ENCODE measurements at places on chromosomes 6 and 20.

- no peak for DNase-seq
Observed at GRCh38 chr6:106381881-106382280, 21.4 kb downstream of the CRYBG1 start.

GRCh38 chr6:114718186-114718585 is 375.4 kb upstream of the HS3ST5 start:
- DNase-seq = no peak

DNA sequence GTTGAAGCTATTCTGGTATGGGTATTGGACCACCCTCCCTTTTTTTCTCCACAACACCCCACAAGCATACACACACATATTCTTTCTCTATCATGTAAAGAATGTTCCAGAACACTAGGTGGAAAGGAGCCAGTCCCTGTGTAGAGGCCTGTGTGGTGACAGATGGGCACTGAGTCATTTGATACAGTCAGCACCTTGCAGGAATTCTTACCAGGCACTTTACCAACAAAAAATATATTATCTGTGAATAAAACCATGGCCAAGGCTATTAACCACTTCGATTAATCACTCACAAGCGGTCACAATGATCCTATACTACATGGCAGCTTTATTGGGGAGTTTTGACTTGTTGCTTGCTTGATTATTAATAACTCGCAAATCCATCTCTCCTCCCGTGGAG is 149.5 kb downstream of the BFSP1 start:
- no peak for DNase-seq

DNA sequence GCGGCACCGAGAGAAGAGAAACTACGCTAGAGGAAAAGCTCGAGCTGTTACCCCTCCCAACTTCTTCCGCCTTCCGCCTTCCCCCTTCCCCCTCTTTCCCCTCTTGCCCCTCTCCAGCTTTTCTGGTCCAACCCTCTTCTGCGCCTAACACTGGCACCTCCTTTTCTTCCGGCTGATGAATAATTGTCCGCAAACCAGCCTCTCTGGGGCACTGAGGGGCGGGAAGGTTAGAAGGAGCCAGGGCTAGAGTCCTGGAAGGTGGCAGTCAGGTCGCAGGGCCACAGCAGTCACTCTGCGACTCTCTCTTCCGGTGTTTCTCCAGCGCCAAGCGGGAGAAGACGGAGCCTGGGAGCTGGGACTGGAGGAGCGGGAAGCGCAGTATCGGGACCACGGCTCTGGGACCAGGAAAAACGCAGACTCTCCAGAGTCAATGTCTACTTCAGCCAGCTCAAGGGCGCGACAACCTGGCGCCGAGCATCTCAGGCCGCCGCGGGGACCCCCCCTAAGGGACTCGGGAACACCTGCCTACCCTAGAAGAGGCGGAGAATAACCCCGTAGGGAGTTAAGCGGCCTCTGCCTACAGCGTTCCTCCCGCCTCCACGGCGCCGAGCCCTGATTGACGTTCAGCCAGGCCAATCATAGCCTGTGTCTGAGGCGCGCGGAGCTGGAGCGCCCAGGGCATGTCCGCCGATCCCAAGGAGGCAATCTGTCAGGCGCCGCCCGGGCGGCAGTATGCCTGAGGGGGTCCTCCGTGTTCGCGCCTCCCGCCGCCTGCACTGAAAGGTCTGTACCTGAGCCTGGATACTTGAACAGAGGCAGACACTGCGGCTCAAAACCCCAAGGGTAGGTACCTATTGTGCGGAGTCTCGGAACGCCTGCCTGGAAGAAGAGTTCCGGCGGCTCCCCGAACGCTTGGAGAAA is 40.4 kb downstream of the PSMB9 start:
- peak; percentile 90 for DNase-seq

- DNase-seq = no peak
Observed at GRCh38 chr6:35091346-35092083, 49.6 kb downstream of the TCP11 start.

DNA sequence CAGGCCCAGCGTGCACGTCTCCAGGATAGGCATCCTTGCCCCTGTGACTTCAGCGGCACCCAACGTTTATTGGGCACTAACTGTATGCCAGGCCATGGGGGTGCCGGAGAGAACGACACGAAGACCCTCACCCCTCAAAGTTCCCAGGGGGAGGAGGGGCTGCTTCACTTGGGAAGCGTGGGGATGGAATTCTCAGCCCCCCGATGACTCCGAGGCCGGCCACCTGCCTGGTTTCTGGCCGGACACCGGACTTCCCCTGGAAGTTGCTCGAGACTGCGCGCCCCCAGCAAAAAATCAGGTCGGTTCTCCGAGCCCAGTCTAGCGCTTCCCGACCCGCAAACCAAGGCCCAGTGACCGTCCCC is 275 bp upstream of the MAVS start:
- no peak for DNase-seq

DNA sequence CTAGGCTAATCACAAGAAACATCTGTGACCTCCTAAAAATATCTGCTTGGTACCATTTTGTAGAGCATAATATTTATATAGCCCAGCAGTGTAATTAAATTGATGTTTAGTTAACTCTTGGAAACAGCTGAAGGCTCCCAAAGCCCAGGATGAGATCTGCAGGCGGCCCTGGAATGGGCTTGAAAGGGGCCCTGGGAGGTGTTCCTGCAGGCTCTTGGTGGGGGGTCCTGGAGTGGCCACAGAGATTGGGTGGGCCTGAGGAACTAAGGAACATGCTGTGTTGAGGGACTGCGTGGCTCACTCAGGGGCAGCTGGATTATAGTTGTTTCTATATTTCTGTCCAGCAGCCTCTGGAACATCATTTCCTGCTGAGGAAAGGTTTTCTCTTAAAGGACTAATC is 9.2 kb downstream of the SCP2D1 start:
- DNase-seq = no peak

DNA sequence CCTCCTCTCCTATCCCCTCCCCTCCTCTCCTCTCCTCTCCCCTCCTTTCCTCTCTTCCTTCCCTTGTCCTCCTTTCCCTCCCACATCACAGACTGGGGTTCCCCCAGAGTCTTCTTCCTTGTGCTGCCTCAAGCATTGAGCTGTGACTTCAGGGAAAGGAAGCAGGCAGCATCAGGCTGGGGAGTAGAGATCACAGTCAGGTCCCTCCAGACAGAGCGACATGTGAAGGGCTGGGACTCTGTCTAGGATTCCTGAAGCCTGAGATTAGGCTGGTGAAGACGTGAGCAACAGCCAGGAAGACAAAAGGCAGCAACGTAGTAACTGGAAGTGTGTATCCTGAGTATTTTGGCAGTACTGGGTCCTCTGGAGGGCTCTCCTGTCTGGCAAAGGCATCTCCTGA is 265.4 kb upstream of the SUPT3H start:
- DNase-seq = no peak

DNA sequence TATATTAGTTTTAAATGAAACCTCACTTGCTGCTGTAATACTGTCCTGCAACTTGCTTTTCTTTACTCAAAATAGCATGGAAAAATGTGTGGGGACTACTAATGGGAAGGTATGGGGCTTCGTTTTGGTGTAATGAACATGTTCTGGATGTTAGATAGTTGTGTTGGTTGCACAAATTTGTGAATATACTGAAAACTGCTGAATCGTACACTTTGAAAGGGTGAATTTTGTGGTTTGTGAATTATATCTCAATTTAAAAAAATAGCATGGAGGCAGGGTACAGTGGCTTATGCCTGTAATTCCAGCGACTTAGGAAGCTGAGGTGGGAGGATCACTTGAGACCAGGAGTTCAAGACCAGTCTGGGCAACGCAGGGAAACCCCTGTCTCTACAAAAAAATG is 2.3 kb downstream of the BCAS4 start:
- DNase-seq = no peak

- no peak for DNase-seq
Observed at GRCh38 chr6:17001188-17001587, 100.7 kb upstream of the STMND1 start.

DNA sequence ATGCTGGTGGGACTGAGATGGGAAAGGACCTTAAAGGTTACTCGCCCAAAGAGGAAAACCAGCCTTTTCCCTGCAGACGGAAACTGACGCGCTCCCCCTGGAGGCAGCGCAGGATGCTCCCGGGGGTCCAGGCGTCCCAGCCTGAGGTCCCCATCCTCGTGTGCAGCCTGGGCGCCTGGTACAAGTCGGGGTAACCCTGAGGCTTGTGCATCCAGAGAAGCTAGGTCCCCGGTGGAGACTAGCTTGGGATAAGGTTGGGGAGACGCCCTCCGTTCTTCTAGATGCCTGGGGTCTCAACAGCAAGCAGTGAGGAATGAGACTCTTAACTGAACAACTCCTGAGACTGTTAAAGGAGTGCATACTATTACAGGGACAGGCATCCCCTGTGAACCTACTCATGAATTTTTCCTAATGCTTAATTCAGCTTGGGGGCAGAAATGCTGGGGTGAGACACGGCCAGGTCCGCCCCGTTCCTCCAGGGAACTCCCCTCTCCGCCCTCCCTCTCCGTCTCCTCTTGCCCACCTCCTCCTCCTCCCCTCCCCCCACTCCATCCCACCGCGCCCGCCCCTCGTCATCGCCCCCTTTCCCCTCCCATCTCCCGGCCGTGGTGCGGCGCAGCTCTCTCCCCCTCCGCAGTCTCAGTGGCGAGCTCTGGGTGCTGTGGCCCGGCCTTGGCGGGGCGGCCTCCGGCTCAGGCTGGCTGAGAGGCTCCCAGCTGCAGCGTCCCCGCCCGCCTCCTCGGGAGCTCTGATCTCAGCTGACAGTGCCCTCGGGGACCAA is at the start of gene PRSS35:
TSS of gene PRSS35 (plus strand) at position 634 of the 781 bp plus-strand sequence. CDS start 10,908 bp downstream, outside the sequence.
- DNase-seq = no peak

GRCh38 chr6:158467923-158468322 is 92.0 kb upstream of the TMEM181 start:
- no peak for DNase-seq

- no peak for DNase-seq
Observed at GRCh38 chr6:112439432-112439831, 92.3 kb downstream of the RFPL4B start.

DNA sequence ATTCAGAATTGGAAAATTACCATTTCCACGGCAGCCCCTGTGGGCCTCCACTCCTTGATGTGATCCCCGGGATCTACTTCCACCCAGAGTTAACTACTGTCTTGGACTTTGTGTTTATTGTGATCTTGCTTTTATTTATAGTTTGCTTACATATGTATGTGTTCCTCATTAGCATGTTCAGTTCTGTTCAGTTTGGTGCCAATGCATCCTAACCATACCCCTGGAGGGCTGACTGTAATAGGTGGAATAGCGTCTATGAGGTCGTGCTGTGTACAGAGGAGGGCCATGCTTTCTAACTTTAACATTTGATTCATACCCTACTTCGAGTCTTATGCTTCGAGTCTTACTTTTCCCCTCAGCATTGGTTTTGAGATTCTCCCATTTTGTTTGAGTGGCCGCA is 104.3 kb upstream of the SLC24A3 start:
- DNase-seq = no peak

DNA sequence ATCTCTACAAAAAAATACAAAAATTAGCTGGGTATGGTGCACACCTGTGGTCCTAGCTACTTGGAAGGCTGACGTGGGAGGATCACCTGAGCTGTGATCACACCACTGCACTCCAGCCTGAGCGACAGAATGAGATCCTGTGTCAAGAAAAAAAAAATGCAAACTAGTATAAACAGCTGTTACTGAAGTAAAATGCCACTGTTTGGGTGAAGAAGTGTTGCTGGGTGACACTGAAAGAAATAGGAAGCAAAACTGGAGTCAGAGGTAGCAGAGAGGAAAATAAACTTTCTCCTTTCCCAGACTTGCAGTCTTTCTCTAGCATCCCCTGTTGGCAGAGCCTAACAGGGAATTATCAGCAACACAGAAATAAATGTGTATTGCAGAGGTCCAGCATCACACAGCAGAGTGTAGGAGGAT is 241.2 kb upstream of the PREP start:
- DNase-seq = no peak

DNA sequence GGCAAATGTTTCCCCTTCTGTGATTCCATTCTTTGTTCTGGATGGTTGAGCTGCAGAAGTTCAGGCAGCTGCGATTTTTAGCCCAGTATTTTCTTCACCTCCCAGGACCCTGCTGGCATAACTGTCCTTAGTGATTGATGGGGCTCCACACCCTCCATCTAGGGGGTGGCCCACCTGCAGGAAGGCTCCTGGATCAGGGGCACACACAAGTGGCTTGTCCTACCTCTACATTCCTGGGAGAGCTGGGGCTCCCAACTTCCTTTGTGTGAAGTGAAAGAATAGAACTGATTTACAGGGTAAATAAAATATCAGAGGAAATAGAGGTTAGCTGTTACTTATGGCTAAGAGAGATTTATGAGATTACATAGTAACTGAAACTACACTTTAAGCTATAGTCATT is 129.5 kb upstream of the MAP3K7 start:
- DNase-seq = no peak

- DNase-seq = no peak
Observed at GRCh38 chr20:47675190-47676142, 109.8 kb downstream of the SULF2 start.

- DNase-seq = no peak
Observed at GRCh38 chr20:5770231-5770986, 20.2 kb downstream of the SHLD1 start.

DNA sequence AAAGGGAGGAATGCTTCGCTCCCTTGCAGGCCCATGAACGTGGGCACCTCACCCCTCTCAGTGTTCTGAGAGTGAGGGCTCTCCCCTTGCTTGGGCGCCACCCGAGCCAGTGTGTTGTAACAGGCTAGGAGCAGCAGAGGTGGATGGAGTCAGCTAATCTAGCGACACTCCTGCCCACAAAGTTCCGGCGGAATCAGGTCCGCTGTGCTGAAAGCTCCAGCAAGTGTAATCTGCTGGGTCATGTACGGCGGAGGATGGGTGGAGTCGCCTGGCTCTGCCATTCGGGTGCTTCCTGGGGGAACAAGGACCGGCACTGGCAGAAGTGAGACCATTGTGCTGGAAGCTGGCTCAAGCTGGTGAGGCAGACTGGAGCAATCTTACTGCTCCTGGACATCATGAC is 1310.1 kb downstream of the EPHA7 start:
- DNase-seq = no peak

GRCh38 chr20:42074944-42075343 is 456.8 kb upstream of the CHD6 start:
- DNase-seq = no peak

- no peak for DNase-seq
Observed at GRCh38 chr6:7439228-7439627, 49.6 kb downstream of the RIOK1 start.

All from hippocampal formation (tissue), 2 donors.